ENCODE measurements at places on chromosomes 4 and X.

- no peak for DNase-seq
Measured at GRCh38 chr4:40672528-40673522, 43.2 kb upstream of the RBM47 start.

DNA sequence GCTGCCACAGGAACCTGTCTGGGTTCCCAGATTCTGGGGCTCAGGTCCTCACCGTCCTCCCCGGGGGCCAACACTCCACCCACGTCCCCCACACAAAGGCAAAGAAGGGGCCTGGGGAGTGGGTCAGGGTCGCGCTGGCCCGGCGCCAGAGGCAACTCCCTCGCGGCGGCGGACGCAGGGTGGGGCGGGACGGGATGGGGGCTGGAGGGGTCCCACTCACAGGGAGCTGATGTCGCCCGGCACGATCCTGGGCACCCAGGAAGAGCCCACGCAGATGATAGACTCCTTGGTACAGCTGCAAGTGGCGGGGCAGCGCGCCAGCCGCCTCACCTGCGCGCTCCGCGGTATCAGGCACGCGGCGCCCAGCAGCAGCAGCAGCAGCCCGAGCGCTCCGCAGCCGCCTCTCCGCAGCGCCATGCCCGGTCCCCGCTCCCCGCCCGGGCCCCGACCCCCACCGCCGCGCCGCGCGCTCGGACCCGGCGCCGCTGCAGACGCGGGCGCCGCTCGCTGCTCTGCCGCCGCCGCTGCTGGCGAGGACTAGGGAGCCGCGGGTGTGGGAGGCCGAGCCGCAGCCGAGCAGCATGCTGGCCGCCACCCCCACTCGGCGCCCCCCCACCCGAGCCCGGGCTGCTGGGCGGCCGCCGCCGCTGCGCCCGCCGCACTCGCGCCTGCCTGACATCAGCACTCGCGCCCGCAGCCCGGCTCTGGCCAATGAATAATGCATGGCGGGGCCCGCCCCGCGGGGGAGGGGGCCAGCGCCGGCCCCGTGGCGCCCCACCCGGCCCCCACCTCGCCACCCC, at the start of gene LGI2:
TSS of gene LGI2 (minus strand) at position 670 of the 800 bp plus-strand sequence. CDS start at position 417, 253 bp downstream.
- DNase-seq, result no peak

DNA sequence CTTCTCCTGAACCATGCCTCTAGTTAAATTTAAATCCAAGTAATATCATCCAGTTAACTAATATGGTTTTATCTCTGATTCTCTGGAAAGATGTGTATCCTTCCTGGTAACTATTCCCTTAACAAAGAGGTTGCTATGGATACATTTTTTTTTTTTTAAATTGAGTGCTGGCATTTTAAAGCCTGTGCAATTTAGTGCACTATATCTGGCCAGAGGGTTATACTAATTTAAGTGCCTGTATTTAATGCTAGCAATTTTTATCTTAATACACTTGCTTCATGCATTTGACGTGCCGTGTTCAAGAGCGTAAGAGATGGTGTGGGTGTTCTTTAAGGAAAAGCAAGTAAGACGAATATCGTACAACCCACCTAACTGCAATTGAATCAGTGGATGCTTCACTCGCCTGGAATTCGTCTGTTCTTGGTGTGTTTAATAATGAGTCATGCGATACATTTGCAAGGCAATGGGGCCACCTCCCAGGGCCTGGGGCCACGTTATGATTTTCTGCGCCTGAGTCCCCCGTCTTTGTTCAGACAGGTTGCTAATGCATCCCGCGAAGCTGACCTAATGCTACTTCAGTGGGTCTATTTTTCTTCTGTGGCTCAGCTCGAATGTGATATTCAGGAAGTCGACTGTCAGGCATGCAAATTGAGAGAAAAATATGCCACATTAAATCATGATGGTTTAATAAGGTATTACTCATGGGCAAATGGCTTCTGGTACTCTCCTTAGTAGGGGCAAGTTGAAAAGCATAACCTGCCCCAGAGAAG, 14.2 kb upstream of the MID1 start:
- no peak for DNase-seq

GRCh38 chrX:40933706-40934425, 151.4 kb upstream of the USP9X start:
- DNase-seq, result no peak

- no peak for DNase-seq
Measured at GRCh38 chrX:141928432-141928831, 24.7 kb downstream of the MAGEC1 start.

GRCh38 chrX:131778269-131779218, 234.7 kb downstream of the OR13H1 start:
- DNase-seq, result peak; percentile 33

DNA sequence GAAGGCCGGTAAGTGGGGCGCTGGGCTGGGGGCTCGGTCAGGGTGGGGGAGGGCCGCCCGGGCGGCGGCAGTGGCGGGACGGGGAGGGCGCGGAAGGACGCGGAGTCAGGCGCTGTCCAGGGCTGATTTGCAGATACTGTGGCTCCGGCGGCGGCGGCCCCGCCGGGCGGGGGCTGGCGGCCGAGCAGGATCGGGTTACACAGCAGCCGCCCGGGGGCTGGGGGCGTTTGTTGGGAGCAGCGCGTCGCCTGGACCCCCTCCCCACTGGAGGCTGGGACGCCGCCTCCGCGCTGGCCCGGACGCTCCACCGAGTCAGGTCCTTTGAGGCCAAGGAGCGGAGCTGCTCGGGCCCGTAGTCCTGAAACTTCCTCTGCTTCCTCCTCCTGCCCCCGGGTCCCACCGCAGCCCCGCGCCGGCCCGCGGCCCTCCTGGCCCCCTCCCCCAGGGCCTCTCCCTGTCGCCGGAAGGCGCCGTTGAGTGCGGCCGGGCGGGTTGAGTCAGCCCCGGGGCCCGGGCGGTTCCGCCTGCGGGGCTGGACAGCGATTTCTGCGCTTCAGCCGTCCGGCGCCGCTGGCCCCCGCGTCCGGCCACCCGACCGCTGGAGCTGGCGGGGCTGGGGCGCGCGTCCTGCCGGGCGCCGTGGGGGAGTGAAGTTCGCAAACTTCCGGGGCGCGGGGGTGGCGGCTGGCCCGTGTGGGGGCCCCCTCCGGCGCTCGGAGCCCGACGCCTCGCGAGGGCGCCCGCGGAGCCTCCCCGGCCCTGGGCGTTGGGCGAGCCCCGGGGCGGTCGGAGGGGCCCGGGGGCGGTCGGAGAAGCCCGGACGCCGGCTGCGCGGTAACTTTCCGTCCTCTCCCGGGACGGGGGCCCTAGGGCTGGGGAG, 746 bp downstream of the REST start:
- DNase-seq, result peak; percentile 69

- DNase-seq, result no peak
Measured at GRCh38 chr4:154630324-154630723, 17.9 kb upstream of the FGG start.

- DNase-seq, result peak; percentile 30
Measured at GRCh38 chrX:386239-386767, 404 bp downstream of the PPP2R3B start.

DNA sequence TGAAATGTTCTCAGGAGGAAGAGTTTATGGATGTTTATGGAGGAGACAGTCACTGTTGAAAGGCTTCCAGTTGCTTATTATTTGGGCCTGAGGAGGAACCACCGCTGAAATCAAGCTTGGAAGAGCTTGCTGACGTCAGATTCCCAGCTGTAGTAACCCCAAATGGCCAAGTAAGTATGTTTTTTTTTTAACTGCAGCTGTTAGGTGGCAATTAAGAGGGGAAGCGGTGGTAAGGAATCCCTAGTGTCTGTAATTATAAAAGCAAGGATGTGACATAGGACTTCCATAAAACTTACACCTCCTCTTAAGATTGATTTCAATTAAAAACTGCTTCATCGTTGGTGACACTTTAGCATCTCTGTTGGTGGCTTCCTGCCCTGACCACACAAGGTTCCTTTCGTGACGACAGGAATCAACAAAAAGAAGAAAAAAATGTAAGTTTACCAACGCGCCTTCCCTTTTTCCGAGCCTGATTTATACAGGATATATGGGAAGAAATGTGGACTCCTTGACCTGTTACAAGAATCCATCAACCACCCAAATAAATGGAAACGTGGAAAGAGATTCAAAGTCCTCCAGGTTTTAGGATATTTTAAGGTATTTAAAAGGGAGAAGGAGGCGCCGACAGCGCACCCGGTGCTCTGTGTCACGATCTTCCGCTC, 884 bp downstream of the RELL1 start:
- no peak for DNase-seq

DNA sequence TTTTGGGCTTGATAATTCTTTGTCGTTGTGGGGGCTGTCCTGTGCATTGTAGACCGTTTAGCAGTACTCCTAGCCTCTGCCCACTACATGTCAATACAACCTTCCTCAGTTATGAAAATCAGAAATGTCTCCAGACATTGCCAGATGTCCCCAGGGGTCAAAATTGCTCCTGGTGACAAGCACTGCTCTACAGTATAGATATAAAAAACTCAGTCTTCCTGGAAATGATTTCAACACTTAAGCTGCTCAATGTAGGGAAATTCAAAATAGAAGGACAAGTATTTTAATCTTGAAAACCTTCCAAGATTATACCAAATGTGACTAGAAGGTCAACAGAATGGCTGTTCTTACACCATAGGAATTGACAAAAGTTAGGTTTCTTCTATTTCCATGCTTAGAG, 288.7 kb upstream of the MAGEB2 start:
- DNase-seq, result no peak

- no peak for DNase-seq
Measured at GRCh38 chrX:39513836-39514235, 583.9 kb downstream of the BCOR start.

DNA sequence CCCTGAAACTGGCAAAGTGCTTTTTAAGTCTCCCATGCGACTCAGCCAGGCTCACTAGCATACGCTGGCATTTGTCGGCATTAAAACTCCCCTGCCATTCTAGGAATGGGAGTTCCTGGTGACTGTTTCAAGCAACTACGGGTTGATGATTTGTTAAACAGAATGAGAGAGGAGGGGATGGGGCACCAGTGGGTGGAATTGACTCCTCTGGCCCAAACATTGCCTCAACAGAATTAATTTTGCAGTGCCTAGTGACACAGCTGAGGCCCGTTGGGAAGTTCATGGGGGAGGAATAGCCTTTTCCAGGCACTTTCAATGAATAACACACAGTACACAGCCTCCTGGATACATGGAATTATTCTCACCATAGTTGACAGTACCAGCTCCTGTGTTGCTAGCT, 30.1 kb downstream of the NEUROG2 start:
- no peak for DNase-seq

GRCh38 chr4:55251342-55251741, 94.7 kb upstream of the SRD5A3 start:
- no peak for DNase-seq

DNA sequence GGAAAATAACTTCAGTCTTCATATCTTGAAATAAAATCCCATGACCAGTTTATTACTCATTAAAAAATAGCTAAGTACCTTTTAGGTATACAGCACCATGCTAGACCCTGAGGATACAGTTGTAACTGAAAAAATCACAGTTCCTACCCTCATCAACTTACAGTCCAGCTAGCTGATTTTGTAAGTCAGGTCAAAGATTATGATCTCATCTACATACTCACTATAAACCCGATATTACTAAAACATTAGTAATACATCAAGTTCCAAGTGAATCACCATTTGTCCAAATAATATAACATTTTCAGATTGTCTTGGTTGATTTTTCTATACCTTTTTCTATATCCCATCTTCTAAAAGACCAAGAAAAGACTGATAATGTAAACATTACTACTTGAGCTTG, 333.9 kb downstream of the INPP4B start:
- DNase-seq, result no peak

GRCh38 chr4:94960708-94961107, 203.0 kb downstream of the BMPR1B start:
- DNase-seq, result no peak

- no peak for DNase-seq
Measured at GRCh38 chr4:99885063-99885664, 9.1 kb downstream of the LAMTOR3 start.

DNA sequence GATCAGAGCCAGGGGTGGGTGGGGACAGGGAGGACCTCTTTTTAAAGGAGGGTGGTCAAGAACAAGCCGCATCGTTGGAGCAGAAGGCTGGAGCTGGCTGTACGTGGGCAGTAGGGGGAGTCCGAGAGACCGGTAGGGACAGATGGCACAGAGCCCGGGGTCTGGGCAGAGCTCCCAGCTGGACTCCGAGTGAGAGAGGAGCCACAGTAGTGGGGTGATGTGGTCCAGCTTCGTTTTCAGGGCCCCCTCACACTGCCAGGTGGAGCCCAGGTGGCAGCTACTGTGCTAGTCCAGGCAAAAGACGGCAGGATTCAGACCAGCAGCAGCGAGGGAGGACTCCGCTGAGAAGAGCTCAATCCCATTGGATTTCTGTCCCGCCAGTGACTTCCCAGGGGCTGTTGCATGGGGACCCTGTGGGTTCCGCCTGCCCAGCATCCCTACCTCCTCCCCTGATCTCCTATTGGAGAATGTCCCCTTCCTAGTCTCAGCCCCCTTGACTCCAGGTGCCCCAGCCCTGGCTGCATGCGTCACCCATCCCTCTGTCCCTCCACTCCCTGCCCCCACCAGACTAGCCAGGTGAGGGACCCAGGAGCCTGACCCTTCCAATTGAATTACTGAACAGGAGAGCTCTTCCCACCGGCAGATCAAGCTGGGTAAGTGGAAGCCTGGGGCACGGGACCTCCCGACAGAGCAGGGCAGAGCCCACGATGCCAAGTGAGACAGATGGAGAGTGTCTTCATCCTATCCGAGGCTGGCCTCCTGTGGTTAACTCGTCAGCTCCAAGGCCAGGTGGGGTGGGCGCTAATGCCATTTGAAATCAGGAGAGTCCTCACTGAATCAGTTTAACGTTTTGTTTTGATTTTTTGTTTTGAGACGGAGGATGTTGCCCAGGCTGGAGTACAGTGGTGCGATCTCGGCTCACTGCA, 2.9 kb downstream of the ARHGAP4 start:
- no peak for DNase-seq

DNA sequence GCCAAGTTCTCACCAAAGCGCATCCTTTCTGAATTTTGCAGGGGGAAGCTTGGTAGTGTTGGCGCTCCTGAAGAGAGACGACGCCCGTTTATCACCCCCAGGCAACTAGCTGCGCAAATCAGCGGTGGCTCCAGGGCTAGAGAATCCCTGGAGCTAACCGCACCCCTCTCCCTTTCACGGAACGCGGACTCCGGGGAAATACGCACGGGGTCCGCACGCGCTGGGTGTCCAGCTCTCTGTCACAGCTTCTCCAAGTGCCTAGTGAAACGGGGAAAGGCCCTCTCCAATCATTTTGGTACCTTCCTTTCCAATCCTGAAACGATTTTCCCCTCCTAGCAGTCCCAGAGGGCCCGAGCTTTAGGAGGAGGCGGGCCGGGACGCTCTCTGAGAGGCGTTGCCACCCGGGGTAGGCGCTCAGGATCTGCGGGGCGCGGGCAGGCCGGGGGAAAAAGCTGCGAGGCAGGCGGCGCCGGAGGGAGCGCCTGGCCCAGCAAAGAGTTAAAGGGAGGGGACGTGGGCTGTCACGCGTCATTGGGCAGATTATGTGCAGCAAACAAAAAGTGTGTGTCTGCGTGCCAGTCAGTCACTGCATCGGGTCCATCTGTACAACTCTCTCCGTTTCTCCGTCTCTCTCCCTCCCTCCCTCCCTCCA, at the start of gene PRDM8:
TSS of gene PRDM8 (plus strand) at position 582 of the 652 bp plus-strand sequence. CDS start 2,578 bp downstream, outside the sequence.
- DNase-seq, result no peak

DNA sequence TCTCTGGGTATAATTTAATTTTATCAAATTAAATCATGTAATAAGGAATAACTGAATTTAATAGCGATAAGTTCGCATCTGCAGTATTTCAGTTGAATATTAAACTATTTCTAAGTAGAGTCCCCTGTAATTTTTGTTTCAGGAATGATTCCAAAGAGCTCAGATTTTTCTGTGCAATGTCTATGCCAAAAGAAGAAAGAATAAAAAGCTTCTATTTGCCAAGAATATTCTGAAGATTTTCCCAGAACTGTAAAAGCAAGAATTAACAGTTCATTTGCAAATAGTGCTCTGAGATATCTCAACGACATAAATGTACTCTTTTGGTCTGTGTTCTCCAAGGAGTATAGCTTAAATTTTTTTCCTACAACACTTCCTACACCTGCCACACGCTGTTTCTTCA, 1242.8 kb upstream of the DIAPH2 start:
- no peak for DNase-seq

Data from stimulated activated CD8-positive, alpha-beta memory T cell treated with anti-CD3 and anti-CD28 coated beads, Interleukin-12 subunit alpha, Interleukin-12 subunit beta, amount 100 ng/mL, for 4 hours (primary cell).